Testis (tissue), 5 donors: ENCODE measurements at places on chromosomes 7 and 10. TPM values are rescaled to one million over a fixed set of nuclear protein-coding genes. Genes with fewer than 3 reads are reported as not detected.

Gene LRRC18
- total RNA-seq, result 7.8 TPM

Gene TMEM60
- 31.4 TPM for total RNA-seq

DNA sequence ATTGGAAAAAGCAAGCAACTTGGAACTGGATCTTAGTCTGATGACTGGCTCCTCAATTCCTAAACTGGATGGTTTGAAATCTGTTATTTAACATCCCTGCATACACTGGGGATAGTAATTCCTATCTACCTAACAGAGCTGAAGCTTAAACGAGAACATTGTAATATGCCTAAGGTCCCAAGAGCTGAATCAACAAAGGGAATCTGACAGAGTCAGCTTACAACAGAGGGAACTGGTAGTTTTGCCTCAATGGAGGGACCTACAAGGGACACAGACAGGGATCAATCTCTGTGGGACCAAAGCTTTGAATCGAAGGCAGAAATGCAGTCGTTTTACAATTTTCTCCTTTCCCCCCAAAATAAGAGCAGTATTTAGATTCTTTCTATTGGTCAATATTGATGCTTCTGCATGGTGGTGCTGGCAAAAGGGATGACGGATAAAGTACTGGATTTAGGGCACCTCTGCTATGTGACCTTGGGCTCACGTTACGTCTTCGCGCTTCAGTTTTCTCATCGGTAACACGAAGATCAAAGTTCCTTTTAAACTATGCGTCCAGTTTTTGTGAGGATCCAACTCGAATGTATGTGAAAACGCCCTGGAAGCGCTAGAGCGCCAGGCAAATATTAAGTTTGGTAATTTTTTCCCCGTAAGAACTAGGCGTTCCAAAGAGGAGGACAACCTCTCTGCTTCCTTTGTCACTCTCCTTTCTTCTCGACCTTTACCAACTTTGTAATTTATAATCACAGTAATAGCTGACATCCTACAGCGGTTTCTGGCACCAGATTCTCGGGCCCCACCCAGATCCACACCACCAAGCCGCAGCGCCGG, 1.1 kb downstream of the ACTR1A start:
- peak overlapping the region; percentile 98 for H3K4me3 ChIP-seq
- peak overlapping the region; percentile 76 for H3K27ac ChIP-seq
- H3K27me3 ChIP-seq, result no peaks in the 10 kb centered on the region
- DNase-seq, result no peak
- H3K4me1 ChIP-seq, result peaks cover 14% of the 10 kb centered on the region

- no peak overlapping the region for H3K27ac ChIP-seq
- no peak for DNase-seq
Measured at GRCh38 chr10:96168546-96168945, 38.4 kb downstream of the ZNF518A start.

- no peak for DNase-seq
- H3K36me3 ChIP-seq, result no peaks in the 10 kb centered on the region
- H3K27ac ChIP-seq, result no peak overlapping the region
- H3K4me1 ChIP-seq, result peaks cover 5% of the 10 kb centered on the region
- no peaks in the 10 kb centered on the region for H3K27me3 ChIP-seq
Measured at GRCh38 chr10:127999297-128000129, 92.6 kb downstream of the PTPRE start.

DNA sequence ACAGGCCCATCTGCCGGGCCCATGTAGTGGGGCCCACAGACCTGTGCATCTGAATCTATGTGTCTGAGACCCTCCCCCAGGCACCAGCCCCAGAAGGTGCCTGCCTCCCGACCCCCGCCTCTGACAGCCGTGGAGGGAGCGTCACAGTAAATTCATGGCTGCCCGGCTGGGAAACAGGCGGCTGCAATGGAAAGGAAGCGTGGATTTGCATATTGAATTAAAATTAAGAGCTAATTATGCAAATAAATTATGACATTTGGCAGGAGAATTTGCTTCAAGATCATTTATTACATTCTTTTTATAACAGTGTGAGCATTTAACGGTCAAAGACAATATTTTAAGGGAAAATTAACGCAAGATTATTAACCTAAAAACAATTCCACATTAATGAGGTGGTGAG, 92.3 kb downstream of the HIF1AN start:
- H3K27ac ChIP-seq, result no peak overlapping the region
- no peaks in the 10 kb centered on the region for H3K4me1 ChIP-seq
- H3K36me3 ChIP-seq, result no peaks in the 10 kb centered on the region
- H3K4me3 ChIP-seq, result no peak overlapping the region
- H3K27me3 ChIP-seq, result no peaks in the 10 kb centered on the region
- no peak for DNase-seq
